ENCODE measurements at places on chromosomes 16 and 17.

DNA sequence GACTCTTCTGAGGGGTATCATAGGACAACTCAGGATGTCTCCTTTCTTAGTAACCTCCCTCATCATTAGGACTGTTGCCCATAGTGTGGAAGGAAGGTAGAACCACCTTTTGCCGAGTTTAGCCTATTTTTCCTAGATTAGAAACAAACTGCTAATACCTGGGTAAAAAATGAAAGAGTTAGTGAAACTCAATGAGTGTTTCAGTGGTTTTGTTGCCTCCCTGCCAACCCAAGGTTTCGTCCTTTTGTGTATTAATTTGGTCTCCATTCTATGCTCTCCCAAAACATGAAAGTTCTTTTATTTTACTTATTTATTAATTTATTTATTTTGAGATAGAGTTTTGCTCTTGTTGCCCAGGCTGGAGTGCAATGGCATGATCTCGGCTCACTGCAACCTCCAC, 174.9 kb upstream of the KCNJ16 start:
- no peak for DNase-seq

DNA sequence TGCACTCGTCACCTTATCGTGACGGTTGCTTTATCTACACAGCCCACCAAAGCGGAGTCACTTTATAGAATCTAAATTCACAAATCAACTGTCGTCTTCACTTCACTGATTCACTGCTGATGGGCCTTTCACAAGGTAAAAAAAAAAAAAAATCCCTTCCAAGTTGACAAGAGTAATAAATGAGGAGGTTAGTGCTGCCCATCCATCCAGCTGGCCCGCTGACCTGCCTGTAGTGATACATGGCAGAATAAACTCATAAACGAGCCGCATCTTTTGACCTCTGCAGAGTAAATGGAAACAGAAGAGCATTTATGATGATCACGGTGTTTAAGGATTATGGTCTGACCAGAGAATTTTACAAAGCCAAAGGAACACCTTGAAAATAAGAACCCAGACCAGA, 227.3 kb upstream of the IRX5 start:
- no peak for DNase-seq

GRCh38 chr17:61255647-61256046, 144.0 kb upstream of the TBX2 start:
- DNase-seq, result no peak

- DNase-seq, result no peak
Measured at GRCh38 chr16:16045296-16045695, 95.9 kb downstream of the ABCC1 start.

DNA sequence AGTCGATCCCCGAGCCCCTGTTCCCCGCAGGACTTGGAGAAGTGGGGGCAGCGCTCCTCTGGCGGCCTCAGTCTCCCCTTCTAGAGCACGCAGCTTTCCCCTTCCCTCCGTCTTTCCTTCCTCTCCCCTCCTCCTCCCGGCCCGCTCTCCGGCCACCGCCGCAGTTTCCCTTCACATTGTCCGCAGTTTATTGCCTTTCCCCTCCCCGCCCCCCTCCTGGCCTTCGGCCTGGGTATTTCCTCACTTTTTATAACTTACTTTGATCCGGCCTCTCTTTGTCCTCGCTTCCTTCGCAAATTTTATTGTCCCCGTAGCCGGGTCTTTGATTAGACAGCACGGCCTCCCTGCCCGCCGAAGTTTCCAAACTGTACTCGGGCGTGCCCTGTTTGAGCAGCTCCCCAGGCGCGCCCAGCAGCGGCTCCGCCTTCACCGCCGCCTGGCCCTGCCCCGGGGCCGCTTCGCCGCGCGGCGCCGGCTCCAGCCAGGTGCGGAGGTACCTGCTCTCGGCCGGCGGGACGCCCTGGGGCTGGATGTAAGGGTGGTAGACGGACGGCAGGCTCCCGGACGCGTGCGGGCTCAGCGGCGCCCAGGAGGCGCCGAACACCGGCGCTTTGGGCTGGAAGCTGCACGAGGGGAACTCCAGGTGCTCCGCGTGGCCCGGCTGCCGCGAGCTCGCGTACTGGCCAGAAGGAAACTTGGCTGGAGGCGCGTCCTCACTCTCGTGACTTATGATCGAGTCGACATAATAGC, 488 bp downstream of the HOXB9 start:
- DNase-seq, result no peak

- DNase-seq, result no peak
Measured at GRCh38 chr17:40854175-40854814, 12.7 kb downstream of the KRT12 start.

- no peak for DNase-seq
Measured at GRCh38 chr16:25568991-25569390, 122.8 kb upstream of the HS3ST4 start.

DNA sequence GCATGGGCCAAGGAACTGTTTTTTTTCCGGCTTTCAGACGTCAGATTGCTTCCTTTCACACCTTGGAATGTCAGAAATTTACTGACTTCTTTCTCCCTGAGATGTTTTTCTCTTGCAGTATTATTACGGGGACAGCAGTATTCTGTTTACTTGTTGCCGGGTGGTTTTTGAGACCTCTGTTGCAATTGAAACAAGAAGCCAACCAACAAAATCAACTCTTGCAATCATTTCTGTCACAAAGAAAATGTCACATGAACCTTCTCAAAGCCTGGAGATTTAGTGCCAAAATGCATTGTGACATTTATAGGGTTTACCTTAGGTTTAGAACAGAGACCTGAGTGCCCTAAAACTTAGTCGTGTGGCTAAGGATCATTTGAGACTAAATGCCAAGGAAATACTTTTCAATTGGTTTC, 174.3 kb downstream of the MAP2K6 start:
- DNase-seq, result no peak

DNA sequence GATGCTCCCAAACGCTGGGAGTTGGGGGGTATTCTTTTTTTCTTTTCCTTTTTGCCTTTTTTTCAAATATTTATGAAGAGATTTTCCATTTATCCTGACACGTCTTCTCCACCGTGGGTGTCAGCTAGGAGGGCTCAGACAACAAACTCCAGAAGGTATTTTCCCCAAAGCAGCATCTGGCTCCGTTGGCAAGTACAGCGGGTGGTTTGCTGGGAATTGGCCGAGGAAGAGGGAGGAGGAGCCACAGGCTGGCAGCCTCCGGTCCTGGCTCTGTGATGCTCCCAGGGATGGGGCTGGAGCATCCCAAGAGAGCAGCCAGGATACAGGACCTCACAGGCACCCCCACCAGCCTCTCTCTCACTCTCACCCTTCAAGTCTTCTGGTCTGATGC, 10.9 kb upstream of the CACNG4 start:
- DNase-seq, result peak; percentile 45

DNA sequence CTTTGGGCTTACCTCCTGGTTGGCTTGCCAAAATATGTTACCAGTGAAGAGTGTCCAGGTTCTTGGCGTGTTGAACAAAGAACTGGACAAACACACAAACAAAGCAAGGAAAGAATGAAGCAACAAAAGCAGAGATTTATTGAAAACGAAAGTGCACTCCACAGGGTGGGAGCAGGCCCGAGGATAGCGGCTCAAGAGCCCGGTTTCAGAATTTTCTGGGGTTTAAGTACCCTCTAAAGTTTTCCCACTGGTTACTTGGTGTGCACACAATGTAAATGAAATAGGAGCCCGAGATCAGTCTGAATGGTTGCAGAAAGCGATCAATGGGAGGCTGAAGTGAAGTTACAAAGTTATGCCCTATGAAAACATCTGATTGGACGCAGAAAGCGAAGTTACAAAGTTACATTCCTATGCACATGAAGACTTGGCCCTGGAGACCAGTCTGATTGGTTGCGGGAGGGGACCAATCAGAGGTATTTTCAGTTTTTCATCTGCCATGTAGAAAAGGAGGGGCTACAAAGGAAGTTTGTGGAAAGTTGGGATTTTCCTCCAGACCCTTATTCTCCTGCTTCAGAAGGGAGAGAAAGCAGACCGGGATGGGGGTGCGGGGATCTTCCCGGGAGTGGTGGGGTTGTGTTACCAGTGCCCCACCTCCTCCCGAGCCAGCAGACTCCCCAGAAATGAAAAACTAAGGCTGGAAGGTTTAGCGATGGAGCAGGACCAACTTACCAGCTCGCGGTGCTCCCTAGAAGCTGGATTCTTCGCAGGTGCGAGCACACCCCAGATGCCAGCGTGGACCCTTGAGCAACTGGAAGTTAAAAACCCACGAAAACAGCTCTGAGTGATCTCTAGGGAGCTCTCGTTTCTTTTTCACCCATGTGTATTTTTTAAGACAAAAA, at the start of gene SLFN12:
SLFN12 (minus strand) TSS at position 325 of the 899 bp plus-strand sequence. CDS start 9,472 bp downstream, outside the sequence.
- DNase-seq, result no peak

GRCh38 chr17:78719630-78720298, 62.3 kb downstream of the CYTH1 start:
- DNase-seq, result no peak

DNA sequence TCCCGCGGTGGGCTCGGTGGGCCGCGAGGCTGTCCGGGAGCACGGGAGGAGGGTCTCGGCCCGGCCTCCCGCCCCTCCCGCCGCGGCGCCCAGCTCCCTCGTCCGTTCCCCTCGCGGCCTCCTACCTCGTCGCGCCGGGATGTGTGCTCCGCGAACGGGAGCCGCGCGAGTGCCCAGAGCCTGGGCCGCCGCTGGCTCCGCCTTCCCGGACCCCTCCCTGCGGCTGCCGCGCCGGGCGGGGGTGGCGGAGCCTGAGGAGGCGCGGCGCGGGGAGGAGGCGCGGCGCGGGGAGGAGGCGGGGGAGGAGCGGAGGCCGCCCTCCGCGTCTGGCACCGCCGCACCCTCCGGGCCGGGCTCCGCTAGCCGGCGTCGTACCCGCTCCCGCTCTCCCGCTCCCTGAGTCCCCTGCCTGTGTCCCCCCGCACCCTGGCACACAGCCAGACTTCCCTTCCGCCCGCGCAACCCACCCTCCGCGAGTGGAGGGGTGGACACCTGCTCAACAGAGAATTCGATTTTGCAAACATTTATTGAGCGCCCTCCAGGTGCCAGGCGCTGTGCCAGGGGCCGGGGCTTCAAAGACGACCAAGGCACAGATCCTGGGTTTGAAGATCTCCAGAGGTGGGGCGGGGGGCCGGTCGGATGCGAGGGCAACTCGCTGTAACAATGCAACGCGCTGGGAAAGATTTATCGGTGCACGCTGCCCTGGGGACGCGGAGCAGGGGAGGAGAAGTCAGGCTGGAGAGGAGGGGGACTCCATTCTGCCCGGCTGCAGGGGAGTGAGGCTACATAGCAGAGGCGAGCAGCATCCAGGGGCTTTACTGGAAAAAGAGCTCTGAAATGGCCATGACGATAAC, at the start of gene MPP3:
MPP3 (minus strand) TSS at position 171 of the 854 bp plus-strand sequence. CDS start 1,240 bp downstream, outside the sequence.
- peak; percentile 79 for DNase-seq

- no peak for DNase-seq
Measured at GRCh38 chr17:39787743-39788484, 50.2 kb downstream of the GRB7 start.
